ENCODE measurements at places on chromosomes 3 and 15. TPM values are rescaled to one million over a fixed set of nuclear protein-coding genes. Genes with fewer than 3 reads are reported as not detected.
A peak's percentile ranks its signal among the peaks of the same experiment; 100 is the strongest.

Gene CFAP161
- 7.3 TPM for polyA plus RNA-seq

Gene ECE2
- 0.13 TPM for polyA plus RNA-seq

Gene CSPG5
- polyA plus RNA-seq = 0.63 TPM

Gene CAND2
- polyA plus RNA-seq = 5.6 TPM

Gene IMPG2
- 0.70 TPM for polyA plus RNA-seq

Gene HTR3E
- not detected for polyA plus RNA-seq

Gene ACTRT3
- 2.2 TPM for polyA plus RNA-seq

Gene SNAPC5
- 29.2 TPM for polyA plus RNA-seq

DNA sequence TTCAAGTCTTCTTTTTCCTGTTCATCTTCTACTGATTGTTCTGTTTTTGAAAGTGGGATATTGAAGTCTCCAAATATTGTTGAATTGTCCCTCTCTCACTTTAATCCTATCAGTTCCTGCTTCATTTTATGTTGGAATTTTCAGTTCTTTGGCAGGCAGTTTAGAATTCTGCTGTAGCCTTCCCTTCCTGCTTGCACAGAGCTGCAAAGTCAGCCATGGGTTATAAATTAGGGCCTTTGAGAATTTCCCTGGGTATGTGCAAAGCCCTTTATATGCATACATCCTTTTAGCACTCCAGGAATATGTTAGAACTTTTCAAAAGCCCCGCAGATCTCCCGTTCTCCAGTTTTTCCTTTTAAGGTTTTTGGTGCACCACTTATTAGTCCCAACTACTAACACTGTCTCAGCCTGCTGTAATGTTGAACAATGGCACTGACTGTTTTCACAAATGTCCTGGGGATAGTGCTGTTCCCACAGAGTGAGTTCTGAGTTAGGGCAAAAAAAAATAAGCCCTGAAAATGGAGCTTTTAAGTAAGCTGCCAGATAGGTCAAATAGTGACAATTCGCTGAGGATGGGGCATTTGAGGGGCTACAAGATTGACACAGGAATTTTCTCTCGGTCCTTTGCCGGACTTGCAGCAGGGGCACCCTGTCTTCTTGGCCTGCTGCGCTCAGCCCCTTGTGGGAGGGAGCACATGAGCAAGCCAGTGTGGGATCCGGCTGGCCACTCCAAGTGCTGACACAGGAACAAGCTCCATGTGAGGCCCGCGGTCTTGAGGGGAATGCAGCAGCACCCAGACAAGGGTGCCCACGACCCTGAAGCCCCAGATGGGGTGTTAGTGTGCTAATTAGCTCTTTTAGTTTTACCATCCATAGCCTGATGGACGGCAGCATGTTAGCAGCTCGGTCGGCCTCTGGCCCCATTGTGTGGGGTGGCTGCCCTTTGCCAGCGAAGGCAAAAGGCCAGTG, 96.0 kb downstream of the VPS8 start:
- DNase-seq = no peak

GRCh38 chr3:14423197-14423743, 20.9 kb downstream of the SLC6A6 start:
- DNase-seq = no peak

DNA sequence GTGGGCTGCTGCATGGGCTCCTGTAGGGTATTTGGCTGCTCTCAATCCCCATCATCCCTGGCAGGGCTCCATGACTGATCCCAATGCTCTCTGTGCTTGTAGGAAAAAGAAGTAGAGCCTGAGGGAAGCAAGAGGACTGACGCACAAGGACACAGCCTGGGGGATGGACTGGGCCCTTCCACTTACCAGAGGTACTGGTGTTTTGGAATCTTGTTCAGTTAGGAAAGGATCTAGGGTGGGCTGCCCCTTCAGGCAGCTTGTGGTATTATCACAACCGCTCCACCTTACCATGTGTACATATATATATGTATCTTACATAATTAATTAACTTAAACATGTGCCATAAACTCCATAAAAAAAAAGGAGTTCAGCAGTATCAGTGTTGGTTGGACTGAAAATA, 1.3 kb downstream of the SLC28A2 start:
- DNase-seq = no peak

DNA sequence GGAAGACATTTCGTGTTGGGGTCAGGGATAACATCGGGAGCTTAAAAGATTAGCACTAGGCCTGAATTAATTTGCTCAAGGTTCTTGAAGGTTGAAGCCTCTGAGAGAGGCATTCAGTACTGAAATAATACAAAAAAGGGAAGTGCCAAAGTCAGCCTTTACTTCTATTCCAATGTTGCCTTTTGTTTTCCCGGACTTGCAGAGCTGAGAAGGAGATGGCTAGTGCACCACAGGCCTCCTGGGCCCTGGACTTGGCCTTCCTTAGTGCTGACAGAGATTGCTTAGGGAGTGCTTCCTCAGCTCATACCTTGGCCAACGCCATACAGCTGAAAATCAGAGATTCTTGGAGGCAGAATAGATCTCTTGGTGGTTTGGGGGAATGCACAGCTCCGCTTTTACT, 333.6 kb upstream of the TBL1XR1 start:
- no peak for DNase-seq

DNA sequence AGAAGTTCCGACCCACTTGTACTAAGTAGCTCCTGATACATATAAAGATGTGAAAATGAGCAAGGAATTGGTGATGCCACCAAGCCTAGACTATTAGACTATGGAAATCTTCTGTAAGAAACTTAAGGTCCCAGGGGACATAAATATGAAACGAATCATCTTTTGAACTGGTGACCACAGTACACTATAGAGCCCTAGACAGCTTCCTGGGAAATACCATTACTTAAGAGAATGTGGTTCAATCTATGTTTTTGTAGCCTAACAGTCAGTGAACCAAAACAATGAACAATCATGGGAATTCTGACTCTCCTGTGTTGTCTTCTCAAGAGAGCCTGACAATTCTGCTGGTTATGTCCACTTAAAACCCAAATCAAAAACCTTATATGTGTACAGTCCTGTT, 191.6 kb downstream of the GREM1 start:
- no peak for DNase-seq

DNA sequence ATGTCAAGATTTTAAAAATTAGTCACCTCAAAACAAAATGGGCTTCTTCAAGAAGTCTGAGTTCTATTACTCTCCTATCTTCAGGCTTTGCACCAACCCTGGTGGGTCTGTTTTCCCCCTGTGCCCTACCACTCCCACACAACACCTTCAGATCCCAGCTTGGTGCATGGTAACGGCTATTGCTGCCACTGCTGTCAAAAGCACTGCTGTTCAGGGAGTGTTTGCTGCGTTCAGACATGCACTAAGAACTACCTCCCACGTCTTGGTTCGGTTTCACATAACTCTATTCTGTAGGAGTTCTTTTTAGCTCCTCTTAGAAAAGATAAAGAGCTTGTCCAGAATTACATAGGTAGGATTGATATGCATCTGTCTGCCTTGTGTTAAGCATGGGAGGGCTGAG, 799.2 kb downstream of the NR2F2 start:
- no peak for DNase-seq

GRCh38 chr3:112557976-112558375, 3.8 kb downstream of the ATG3 start:
- no peak for DNase-seq

DNA sequence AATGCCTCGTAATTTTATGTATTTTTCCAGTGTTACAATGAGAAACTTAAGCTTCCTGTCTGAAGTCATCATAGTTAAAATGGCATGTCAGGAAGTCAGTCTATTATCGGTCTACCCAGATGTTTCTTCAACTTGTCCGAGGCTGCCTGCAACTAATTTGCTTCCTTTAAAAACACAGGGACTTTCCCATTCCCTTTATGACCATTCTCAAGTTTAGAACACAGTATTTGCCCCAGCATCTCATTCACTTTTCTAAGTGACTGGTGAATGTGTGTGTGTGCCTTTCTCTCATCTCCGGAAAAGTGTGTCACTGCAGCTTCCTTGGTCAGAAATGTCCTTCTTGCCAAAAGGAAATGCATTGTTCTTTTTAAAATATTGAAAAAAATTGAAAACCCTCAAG, 466.6 kb downstream of the RAP2B start:
- DNase-seq = no peak

GRCh38 chr15:37837276-37837675, 97.2 kb upstream of the TMCO5A start:
- DNase-seq = no peak

- DNase-seq = peak; percentile 47
Observed at GRCh38 chr15:94607176-94607654, 375.9 kb downstream of the MCTP2 start.

GRCh38 chr3:94076055-94076454, 13.2 kb downstream of the NSUN3 start:
- DNase-seq = no peak

DNA sequence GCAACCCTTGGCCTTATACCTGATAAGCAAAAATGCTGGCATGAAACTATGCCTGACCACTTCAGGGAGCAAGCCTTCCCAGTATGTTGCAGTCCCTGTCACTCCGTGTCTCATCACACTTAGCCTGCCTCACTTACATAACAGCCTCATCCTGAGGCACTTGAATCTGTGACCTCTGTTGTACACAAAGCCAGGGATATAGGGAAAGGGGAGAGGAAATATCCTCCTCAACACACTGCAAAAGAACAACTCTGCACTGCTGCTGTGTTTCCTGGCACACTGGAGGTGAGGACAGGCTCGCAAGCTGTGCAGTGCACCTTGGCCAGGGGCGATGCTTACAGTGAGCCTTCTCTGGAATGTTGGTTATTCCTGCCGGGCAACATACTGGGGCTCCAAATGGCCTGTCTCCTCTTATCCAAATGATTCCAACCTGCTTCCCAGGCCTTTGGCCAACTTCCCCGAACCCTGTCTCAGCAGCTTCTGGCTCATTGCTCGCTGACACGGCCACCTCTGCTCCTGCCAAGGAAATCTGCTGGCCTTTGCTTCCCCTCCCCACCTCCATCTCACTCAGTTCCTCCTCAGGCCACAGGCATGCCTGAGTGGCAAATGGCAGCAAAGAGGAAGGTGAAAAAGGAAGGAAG, 109.2 kb downstream of the CD47 start:
- DNase-seq = no peak

DNA sequence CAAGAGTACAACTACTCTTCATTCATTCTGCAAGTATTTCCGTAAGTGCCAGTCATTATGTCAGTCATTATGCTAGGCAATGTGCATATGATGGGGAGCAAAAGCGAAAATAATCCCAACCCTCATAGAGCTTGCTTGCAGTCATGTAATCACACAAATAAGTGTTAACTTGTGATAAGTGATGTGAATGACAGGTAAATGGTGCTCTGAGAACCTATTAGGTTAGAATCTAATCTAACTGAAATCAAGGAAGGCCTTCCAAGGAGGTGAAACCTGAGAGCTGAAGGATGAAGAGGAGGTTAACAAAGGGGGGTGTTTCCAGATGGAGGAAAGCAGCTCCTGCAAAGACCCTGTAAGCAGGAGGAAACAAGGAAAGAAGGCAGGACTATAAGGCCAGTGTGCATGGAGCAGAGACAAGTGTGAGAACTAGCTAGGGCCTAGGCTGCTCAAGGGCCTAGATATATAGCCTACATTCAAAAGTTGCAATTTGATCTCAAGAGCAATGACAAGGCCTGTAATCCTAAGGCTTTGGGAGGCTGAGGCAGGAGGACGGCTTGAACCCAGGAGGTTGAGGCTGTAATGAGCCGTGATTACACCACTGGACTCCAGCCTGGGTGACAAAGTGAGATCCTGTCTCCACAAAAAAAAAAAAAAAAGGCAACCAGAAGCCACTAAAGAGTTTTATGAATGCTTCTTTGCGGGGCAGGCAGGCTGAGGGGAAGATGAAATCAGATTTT, 5.3 kb downstream of the PTPN9 start:
- no peak for DNase-seq

DNA sequence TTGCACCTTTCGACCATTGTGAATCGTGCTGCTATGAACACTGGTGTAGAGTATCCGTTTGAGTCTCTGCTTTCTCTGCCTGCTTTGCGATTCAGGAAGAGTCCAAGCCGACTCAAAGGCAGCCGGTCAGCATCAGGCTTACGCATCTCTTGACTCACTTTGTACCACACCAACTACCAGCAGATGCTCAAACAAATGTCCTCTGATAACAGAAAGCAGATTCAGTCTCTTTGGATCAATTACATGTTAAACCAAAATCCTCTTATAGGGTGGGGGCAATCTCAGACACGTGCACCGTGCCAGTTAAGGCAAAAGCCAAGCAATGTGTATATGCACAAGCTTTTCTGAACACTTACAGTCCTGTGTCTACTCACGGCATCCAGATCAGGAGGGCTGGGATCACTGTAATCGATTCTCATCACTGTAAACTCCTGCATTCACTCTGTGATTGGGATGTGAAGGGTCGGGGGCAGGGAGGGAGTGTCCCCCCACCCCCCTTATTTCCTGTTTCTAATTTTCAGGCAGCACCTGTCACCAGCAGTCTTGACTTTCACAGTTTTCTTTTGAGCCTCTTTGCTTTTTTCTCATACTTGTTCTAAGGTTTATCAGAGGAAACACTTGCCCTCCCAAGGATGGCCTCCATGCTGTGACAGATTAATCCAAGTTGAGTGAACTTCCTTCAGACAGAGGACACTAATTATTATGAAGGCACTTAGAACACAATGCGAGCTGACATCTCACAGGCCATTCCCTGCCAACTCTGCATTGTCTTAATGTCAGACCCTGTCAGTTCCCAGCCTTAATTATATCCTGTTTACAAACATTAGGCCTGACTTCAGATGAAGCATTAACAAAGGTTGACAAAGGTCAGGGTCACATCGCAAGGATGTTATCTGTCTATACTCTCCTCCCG, 153.5 kb downstream of the MECOM start:
- DNase-seq = no peak

GRCh38 chr15:59741274-59741906, 52.3 kb upstream of the BNIP2 start:
- DNase-seq = no peak
